Stimulated activated CD8-positive, alpha-beta memory T cell treated with anti-CD3 and anti-CD28 coated beads, Interleukin-7, amount 100 ng/mL, for 48 hours (primary cell): ENCODE measurements at places on chromosomes 3 and 15.

GRCh38 chr15:48191574-48192225 is at the start of gene CTXN2:
Gene CTXN2, plus strand, starts transcription at chr15:48191665. Its CDS starts 9,636 bp downstream, at chr15:48201301.
- no peak for DNase-seq

GRCh38 chr15:37058316-37058985 is 41.9 kb downstream of the MEIS2 start:
- no peak for DNase-seq

- DNase-seq: no peak
Observed at GRCh38 chr3:80993241-80993945, 768.1 kb downstream of the GBE1 start.

GRCh38 chr3:136162322-136162721 is 33.8 kb downstream of the MSL2 start:
- DNase-seq: no peak

GRCh38 chr15:68704496-68705021 is 116.1 kb downstream of the ANP32A start:
- DNase-seq: no peak

- DNase-seq: no peak
Observed at GRCh38 chr3:102471001-102471400, 36.2 kb downstream of the ZPLD1 start.

DNA sequence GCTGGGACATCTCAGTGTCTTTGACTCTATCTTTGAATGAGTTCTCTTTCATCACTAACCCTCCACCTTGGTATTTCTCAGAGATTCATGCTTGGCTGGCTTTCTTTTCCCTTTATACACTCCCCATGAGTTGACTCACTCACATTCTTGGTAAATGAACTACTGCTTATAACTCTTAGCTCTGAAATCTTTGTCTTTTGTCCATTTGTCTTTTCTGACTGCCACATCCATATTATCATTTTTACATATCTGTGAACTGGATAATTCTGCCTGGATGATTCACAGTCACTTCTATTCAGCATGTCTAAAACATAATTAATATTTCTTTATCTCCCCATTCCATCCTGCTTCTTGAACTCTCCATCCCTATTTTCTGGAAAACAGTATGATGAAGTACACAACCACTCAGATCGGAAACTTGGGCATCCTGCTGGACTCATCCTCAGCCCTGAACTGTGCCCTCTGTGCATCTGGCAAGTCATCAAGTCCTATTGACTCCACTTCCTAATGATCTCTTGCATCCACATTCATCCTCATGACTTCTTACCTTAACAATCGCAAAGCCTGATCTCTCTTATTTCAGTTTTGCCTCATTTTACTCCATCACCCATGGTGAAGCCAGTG is 66.9 kb downstream of the KCNAB1 start:
- DNase-seq: no peak

GRCh38 chr3:144522456-144522855 is 550.8 kb downstream of the DIPK2A start:
- DNase-seq: no peak

GRCh38 chr3:15997274-15997943 is 177.1 kb upstream of the GALNT15 start:
- no peak for DNase-seq

- no peak for DNase-seq
Observed at GRCh38 chr15:40106203-40107161, 2.2 kb downstream of the BMF start.

GRCh38 chr3:180414157-180414556 is 187.8 kb upstream of the TTC14 start:
- DNase-seq: no peak

DNA sequence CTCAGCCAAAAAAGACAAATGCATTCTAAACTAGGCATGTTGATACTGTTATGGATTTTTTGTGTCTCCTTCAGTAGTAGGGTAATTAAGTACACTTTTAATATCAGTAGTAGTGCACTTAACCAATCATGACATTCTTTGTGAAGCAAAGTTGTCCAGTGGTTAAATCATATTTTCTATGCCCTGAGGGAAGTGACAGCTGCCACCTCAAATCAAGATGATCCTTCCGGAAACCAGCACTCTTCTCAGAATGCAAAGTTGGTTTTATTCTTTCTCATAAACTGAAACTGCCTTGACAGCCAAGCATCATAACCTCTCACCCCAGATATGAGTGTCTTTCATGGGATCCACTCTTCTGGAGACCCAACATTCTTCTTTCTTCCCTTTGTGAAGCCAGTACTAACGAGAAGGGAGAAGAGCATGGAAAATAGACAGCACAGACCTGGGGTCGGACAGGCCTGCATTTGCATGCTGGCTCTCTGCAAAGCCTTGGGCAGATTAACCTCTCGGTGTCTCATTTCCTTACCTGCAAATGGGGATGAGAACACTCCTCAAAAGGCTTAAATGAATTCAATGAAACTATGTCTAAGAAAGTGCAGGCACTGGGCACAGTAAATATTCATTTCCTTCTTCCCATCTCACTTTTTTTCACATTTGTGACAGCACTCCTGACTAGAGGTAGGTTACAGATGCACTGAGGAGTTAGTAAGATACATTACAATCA is 13.2 kb downstream of the AAGAB start:
- no peak for DNase-seq

DNA sequence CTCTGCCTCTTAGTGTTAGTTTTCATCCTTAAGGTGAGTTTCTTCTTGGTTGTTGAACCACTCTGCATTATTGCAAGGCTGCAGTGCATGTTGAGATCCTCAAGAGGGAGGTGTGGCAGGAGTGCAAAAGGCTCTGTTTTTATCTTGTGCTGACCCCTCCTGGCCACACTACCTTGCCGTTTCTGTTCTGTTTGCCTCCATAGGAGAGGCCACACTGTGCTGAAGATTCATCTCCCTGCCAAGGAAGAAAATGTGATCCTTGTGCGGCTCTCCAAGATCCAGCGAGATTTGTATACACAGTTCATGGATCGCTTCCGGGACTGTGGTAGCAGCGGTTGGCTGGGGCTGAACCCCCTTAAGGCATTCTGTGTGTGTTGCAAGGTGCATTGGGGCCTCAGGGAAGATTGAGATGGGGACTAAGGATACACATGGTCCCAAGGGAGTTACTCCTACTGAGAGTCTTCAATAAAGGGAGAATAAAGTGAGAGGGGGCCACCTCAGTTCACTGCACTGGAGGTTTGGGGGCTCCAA is 33.0 kb upstream of the TEX264 start:
- DNase-seq: peak; percentile 3

DNA sequence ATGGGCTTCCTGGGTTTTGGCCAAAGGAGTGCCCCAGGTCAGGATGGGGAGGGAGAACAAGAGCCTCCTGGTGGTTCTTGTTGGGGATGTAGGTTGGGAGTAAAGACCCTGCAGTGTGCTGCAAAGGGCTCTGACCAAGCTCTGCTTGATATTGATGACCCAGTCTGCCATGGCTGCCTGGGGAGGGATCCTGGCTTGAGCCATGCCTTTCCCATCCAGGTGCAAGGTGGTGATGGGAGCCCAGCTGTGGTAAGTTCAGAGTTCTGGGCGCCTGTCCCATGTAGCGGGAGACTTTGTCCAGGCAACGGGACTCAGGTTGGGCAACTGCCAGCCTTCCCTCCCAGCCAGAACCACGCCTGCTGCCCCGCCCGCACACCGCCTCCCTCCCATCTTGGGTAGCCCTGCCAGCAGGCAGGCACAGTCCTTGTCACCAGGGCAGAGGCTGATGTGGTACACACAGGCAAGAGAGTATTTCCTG is 2.6 kb downstream of the GNAI2 start:
- no peak for DNase-seq

GRCh38 chr3:113304856-113305540 is 93.6 kb downstream of the BOC start:
- DNase-seq: no peak

DNA sequence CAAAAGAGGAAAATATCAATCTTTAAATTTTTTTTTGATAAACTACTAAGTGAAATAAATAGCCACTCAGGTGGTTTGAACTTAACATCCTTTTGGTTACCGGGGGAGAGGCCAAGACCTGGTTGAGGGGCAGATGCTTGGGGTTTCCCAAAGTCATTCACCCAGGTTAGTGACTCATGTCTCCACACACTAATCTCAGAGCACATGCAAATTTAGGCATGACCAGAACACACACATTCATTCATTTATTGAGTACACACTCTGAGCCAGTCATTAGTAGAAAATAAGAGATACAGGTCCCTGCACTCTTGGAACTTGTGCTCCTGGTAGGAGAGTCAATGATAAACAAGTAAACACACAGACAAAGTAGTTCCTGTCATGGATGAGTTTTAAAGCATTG is 7.3 kb downstream of the ILDR1 start:
- DNase-seq: no peak

DNA sequence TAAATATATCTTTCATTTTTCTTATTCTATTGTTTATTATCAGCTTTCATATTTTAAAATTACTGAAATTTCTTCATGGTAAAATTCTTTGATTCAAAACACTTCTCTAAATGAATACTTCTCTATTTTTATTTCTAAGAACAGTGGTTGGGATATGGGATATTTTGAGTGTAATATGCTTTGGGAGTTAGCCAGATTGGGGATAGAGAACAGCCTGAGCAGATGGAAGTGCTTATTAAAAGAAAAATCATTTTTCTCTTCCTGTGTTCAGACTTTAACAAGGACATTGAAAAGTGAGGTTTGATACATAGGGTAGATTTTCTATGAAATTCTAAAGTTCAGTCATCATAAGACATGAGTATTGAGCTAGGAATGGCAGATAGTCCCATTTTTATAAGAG is 84.8 kb downstream of the COL6A5 start:
- DNase-seq: no peak

- DNase-seq: no peak
Observed at GRCh38 chr3:194961149-194961548, 275.5 kb downstream of the FAM43A start.

GRCh38 chr3:115554487-115554807 is 68.9 kb upstream of the GAP43 start:
- no peak for DNase-seq

- no peak for DNase-seq
Observed at GRCh38 chr3:125149462-125149861, 63.1 kb downstream of the SLC12A8 start.

- DNase-seq: no peak
Observed at GRCh38 chr3:168847291-168847883, 751.7 kb upstream of the GOLIM4 start.
